ENCODE measurements at places on chromosomes 2 and 18. TPM values are rescaled to one million over a fixed set of nuclear protein-coding genes. Genes with fewer than 3 reads are reported as not detected.
A peak's percentile ranks its signal among the peaks of the same experiment; 100 is the strongest.

ADAM23 gene
- polyA plus RNA-seq: not detected

CMPK2 gene
- polyA plus RNA-seq: 7.3 TPM

VWA3B gene
- not detected for polyA plus RNA-seq

USP37 gene
- 8.6 TPM for polyA plus RNA-seq

DNA sequence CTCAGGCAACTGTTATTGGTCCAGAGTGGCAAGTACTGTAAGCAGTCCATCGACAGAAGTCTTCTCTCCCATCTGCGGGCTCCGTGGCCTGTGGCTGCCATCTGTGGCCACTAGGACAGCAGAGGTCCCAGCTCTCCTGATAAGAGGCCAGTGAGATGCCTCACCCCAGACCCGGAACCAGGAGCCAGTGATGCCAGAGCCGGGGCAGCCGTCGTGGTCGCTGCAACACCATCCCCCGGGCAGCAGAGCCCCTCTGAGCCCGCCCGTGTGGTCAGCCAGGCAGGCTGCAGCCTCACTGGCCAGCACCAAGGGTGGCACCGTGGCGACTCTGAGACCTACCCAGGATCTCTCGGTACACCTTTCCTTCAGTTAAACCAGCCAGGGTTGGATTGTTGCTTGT lies 8.7 kb downstream of the GPR148 start:
- peaks cover 10% of the 10 kb centered on the region for H3K27me3 ChIP-seq
- H3K4me1 ChIP-seq: no peaks in the 10 kb centered on the region
- no peak overlapping the region for H3K27ac ChIP-seq
- H3K36me3 ChIP-seq: peaks cover 6% of the 10 kb centered on the region
- H3K4me3 ChIP-seq: no peak overlapping the region

DNA sequence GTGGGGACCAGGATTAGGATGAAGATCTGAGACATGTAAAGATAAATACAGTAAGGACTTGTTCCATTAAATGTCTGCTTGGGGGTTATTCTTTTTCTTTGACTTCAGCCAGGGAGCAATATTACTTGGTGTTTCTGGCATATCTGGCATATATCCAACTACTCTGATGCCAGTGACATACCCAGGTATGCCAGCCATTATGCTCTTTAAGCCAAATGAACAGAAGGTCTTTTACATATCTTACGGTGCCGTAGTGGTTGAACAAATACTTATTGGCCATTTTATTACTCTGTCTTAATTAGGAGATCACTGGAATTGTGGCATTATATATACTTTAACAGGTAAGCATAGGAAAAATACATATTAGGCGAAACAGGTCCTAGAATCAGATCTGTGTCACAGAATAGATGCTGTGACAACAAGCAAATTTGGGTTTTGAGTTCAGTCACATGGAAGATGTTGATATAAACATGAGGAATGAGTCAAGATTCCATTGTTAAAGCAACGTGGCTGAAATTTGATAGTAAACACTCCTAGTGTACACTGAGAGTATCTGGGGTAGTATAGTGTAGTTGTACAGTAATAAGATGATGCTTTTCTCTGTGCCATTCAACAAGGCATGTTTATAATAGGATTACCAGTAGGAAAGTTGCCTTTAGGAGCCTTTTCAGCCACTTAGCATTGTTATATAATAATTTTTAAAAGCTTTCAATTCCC lies 62.6 kb downstream of the KCTD18 start:
- no peak overlapping the region for H3K4me3 ChIP-seq
- DNase-seq: no peak
- H3K4me1 ChIP-seq: no peaks in the 10 kb centered on the region
- no peaks in the 10 kb centered on the region for H3K36me3 ChIP-seq
- no peak overlapping the region for H3K27ac ChIP-seq

GRCh38 chr2:219662566-219662965 lies 35.1 kb downstream of the SLC4A3 start:
- H3K36me3 ChIP-seq: no peaks in the 10 kb centered on the region
- peaks cover 34% of the 10 kb centered on the region for H3K27me3 ChIP-seq

- H3K36me3 ChIP-seq: no peaks in the 10 kb centered on the region
- no peaks in the 10 kb centered on the region for H3K4me1 ChIP-seq
- H3K27me3 ChIP-seq: peaks cover 7% of the 10 kb centered on the region
- no peak overlapping the region for H3K4me3 ChIP-seq
- H3K27ac ChIP-seq: no peak overlapping the region
- DNase-seq: no peak
Measured at GRCh38 chr18:63832470-63832869, 55.0 kb upstream of the SERPINB2 start.

- no peak for DNase-seq
- H3K4me1 ChIP-seq: peaks cover 2% of the 10 kb centered on the region
- peaks cover 25% of the 10 kb centered on the region for H3K36me3 ChIP-seq
- no peak overlapping the region for H3K27ac ChIP-seq
- no peak overlapping the region for H3K4me3 ChIP-seq
Measured at GRCh38 chr2:159545085-159545484, 71.3 kb downstream of the BAZ2B start.

GRCh38 chr18:63677500-63678225 lies 16.0 kb upstream of the SERPINB3 start:
- H3K4me1 ChIP-seq: no peaks in the 10 kb centered on the region
- H3K4me3 ChIP-seq: no peak overlapping the region
- no peak overlapping the region for H3K27ac ChIP-seq

DNA sequence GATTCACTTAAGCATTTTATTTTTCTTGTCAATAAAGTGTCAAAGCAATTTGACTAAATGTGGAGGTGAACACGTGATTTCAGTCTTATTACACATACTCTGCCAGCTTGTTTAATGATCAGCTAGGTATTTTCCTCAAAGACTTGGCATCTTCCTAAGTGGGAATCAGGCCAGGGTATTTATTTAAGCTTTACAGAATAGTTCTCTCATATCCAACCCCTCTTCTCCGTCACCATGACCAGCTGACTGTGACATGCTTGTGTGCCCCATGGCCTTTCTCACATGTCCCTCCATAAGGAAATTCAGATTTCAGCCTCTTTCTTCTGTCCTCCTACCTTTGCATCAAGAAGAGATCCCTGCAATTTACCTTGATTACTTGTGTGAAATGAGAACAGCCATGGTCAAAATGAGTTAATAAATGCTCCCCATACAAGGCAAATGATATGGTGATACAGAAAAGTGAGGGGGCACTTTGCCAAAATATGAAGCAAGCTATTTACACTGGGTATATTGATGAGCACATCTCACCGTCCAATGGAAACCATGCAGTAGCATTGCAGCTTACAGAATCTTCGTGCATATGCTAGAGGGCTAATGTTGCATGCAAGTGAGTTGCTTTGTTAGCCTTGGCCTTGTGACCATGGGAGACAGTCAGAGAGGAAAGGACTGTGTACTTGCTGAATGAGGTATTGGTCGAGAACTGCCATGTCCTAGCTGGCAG lies 202.2 kb downstream of the RNF152 start:
- peaks cover 18% of the 10 kb centered on the region for H3K27me3 ChIP-seq
- no peak for DNase-seq
- no peaks in the 10 kb centered on the region for H3K36me3 ChIP-seq
- H3K4me1 ChIP-seq: no peaks in the 10 kb centered on the region
- no peak overlapping the region for H3K4me3 ChIP-seq

DNA sequence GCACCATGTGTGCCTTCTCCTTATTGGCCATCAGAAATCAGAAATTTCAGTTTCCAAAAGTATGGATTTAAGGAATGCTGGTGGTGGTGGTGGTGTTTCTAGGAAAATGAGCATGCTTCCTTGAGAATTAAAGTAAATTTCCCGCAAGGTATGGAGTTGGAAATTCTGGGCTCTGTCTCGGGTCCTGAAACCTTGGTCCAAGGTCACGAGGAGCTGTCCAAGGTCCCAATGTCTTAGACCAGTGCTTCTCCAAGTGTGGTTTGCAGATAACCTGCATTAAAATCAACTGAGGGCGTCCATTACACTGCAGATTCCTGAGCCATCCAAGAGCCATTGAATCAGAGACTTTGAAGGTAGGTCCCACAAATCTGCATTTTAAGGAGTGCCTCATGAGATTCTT lies 210.9 kb upstream of the PKDCC start:
- H3K27ac ChIP-seq: no peak overlapping the region
- H3K36me3 ChIP-seq: no peaks in the 10 kb centered on the region
- H3K4me1 ChIP-seq: peaks cover 15% of the 10 kb centered on the region
- H3K27me3 ChIP-seq: peaks cover 20% of the 10 kb centered on the region

- DNase-seq: no peak
- H3K36me3 ChIP-seq: no peaks in the 10 kb centered on the region
- H3K27ac ChIP-seq: peak overlapping the region; percentile 6
Measured at GRCh38 chr18:36031903-36032302, 35.5 kb downstream of the RPRD1A start.

- no peak for DNase-seq
- peaks cover 2% of the 10 kb centered on the region for H3K36me3 ChIP-seq
- peaks cover 7% of the 10 kb centered on the region for H3K27me3 ChIP-seq
- no peak overlapping the region for H3K27ac ChIP-seq
Measured at GRCh38 chr2:219823574-219823973, 196.1 kb downstream of the SLC4A3 start.

DNA sequence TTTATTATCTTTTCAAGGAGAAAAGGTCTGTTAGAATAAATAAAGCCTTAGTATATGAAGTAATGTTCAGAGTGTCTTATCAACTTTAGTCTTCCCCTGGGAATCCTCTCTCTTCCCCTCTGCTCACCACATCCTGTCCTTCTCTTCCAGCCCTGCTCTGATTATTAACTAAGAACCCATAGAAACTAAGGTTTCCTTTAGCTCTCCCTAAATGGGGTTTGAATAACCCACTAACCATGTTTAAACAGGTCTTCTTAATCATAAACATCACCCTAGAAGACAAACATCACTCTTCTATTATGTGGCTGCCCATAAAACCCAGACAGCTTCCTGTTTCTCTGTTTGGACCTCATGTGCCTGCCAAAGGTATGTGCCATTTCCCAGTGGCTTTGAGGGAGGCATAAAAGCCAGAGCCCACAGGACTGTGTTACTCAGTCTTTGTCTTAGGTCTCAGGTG lies 50.1 kb downstream of the SLC14A1 start:
- H3K36me3 ChIP-seq: no peaks in the 10 kb centered on the region
- H3K27ac ChIP-seq: peak overlapping the region; percentile 37
- peak; percentile 26 for DNase-seq
